ENCODE measurements at places on chromosomes 11 and 22.
A peak's percentile ranks its signal among the peaks of the same experiment; 100 is the strongest.

DNA sequence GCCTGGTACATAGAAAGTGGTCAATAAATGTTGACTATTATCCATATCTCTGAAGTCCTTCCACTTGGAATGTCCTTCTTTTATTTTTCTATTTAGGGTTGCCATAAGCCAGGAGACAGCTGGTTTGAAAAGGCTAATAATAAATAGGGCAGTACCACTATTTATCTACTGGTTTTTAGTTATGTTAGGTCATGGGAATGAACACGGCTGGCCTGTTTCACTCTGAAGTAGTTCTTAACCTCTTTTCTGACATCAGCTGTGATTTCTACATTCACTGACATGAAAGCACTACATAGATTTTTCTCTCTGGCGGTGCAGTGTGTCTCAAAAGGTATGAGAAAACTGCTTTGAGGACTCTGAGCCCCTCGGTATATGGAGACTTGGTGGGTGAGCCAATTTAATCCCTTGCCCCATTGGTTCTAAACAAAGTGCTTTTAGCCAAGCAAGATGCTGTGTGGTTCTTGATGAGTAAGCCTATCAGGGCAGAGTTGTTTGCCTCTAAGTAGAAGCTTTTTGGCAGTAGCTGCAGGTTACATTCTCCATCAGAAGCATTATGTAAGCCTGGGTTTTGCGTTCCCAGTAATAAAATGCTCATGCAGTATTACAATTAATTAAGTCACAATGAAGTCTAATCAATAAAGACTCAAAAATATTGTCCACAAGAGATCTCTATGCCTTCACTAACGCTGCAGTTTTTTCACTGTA, 48.7 kb upstream of the APOA1 start:
- no peak overlapping the region for H3K4me3 ChIP-seq
- peak; percentile 85 for DNase-seq
- H3K27me3 ChIP-seq: no peaks in the 10 kb centered on the region
- H3K4me1 ChIP-seq: peaks cover 15% of the 10 kb centered on the region

- peak overlapping the region; percentile 59 for H3K4me3 ChIP-seq
- no peak overlapping the region for H3K27ac ChIP-seq
- DNase-seq: no peak
- H3K4me1 ChIP-seq: peaks cover 16% of the 10 kb centered on the region
- no peaks in the 10 kb centered on the region for H3K27me3 ChIP-seq
- H3K36me3 ChIP-seq: peaks cover 7% of the 10 kb centered on the region
These were observed 1.3 kb upstream of the ZFTA start for GRCh38 chr11:63769714-63770455.

GRCh38 chr22:19965771-19966709, 24.4 kb upstream of the TXNRD2 start:
- H3K27ac ChIP-seq: no peak overlapping the region
- H3K36me3 ChIP-seq: peaks cover 70% of the 10 kb centered on the region

DNA sequence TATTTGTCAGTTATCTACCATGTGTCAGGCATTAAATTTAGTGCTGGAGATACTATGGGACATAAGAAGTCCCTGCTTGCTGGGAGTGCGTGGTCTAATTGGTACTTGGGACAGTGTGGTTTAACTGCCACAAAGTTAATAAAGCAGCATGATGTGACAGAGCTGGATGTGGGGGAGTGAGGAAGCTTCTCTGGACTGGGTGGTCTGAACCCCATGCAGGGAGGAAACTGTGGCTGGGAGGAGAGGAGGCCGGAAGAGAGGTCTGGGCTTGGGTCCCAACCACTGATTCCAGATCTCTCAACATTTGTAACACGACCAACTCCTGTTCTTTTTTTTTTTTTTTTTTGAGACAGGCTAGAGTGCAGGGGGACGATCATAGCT, 37.1 kb downstream of the ST3GAL4 start:
- H3K27me3 ChIP-seq: no peaks in the 10 kb centered on the region
- DNase-seq: no peak
- H3K4me1 ChIP-seq: peaks cover 5% of the 10 kb centered on the region
- H3K36me3 ChIP-seq: no peaks in the 10 kb centered on the region
- H3K4me3 ChIP-seq: no peak overlapping the region

- H3K27me3 ChIP-seq: peaks cover 69% of the 10 kb centered on the region
These were observed 3.3 kb downstream of the SYT7 start for GRCh38 chr11:61577383-61578118.

DNA sequence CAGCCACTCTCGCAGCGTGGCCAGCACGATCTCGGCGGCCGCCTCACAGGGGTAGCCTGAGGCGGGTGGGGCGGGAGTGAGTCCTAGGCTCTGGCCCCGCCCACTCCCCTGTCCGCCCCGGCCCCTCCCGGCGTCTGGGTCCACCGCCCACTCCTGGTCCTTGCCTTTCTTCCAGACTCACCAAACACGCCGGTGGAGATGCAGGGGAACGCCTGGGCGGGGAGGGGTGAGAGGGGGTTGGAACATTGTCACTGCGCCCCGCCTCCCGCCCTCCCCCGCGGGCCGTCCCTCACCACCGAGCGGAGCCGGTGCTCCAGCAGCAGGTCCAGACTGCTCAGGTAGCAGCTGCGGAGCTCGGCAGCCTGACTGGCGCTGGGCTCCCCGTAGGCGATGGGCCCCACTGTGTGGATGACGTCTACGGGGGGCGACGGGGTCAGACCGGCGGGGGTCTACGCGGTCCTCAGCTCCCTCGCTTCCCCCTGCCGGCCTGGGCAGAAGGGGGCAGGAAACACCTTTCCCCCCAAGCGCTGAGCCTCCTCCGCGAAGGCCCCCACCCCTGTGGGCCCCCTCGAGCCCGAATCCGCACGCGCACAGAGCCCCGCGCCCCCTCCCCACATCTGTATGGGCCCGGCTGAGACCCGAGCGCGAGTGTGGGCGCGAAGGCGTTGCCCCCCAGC, 13.2 kb downstream of the OTUB1 start:
- H3K4me3 ChIP-seq: no peak overlapping the region
- H3K27ac ChIP-seq: no peak overlapping the region
- peaks cover 35% of the 10 kb centered on the region for H3K36me3 ChIP-seq
- no peak for DNase-seq

GRCh38 chr11:30049214-30049613, 32.4 kb upstream of the KCNA4 start:
- no peaks in the 10 kb centered on the region for H3K36me3 ChIP-seq
- no peak overlapping the region for H3K27ac ChIP-seq
- H3K27me3 ChIP-seq: no peaks in the 10 kb centered on the region
- no peaks in the 10 kb centered on the region for H3K4me1 ChIP-seq
- no peak overlapping the region for H3K4me3 ChIP-seq

DNA sequence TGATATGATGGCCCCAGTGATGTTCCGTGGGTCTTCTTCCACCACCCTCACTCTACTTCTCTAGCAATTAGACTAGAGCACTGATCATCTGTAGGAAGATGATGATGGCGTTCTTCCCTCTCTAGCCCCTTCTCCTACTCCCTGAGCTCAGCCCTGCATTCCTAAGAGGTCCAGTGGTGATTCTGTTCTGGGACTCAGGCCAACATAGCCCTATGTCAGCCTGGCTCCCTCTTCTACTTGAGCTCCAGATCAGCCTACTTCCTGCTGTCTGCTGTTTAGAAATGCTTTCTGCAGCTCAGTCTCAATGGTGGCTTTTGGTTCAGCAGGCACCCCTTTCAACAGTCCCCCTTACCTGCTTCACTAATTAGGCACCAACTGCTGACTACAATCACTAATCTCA, 86.1 kb upstream of the ZBED5 start:
- H3K36me3 ChIP-seq: no peaks in the 10 kb centered on the region
- DNase-seq: no peak
- H3K4me3 ChIP-seq: no peak overlapping the region
- H3K27ac ChIP-seq: no peak overlapping the region

- H3K27ac ChIP-seq: no peak overlapping the region
- no peaks in the 10 kb centered on the region for H3K36me3 ChIP-seq
- peaks cover 55% of the 10 kb centered on the region for H3K27me3 ChIP-seq
- no peak overlapping the region for H3K4me3 ChIP-seq
These were observed 2.3 kb downstream of the MRGPRE start for GRCh38 chr11:3229673-3230630.

- no peaks in the 10 kb centered on the region for H3K36me3 ChIP-seq
- H3K4me3 ChIP-seq: no peak overlapping the region
- H3K4me1 ChIP-seq: no peaks in the 10 kb centered on the region
- H3K27ac ChIP-seq: no peak overlapping the region
- no peak for DNase-seq
These were observed 879.0 kb downstream of the BRD1 start for GRCh38 chr22:48948575-48949170.

DNA sequence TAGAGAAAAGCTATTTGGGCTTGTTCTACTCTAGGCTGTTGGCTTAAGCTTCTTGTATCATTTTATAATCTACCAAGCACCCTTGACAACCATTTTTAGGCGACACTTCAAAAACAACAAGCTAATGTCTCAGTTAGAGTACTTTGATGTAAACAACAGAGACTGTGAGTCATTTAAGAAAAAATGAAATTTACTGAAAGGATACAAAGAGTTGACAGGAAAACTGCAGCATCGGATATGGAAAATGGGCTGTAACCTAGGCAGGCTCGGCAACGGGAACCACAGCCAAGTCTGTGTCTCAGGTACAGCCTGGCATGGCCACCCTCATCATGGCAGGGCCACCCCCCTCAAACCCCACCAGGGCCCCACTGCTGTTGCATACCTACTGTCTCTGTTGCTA, 4.4 kb upstream of the RNF169 start:
- no peaks in the 10 kb centered on the region for H3K36me3 ChIP-seq
- no peak overlapping the region for H3K27ac ChIP-seq
- H3K4me1 ChIP-seq: peaks cover 13% of the 10 kb centered on the region
- DNase-seq: peak; percentile 37
- H3K4me3 ChIP-seq: no peak overlapping the region

DNA sequence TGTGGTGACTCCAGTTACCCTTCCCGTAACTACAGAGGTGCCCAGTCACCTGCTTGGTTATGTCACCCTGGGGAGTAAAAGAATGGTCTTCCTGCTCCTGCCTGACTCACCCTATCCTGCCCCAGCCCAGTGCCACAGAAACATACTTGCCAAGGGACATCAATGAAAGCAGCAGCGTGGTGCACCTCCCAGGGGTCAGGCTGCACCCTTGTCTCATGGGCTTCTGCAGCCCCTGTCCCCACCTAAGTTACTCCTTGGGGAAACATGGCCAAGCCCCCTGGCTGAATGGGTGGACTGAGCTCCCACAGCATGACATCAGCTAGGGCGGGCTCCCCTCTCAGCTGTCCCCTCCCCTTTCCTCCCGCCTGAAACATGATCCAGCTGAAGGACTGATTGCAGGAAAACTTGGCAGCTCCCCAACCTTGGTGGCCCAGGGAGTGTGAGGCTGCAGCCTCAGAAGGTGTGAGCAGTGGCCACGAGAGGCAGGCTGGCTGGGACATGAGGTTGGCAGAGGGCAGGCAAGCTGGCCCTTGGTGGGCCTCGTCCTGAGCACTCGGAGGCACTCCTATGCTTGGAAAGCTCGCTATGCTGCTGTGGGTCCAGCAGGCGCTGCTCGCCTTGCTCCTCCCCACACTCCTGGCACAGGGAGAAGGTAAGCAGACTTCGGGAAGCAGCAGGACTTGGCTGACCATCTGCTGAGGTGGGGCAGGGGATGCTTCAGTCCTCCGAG, at the start of gene HTR3A:
Gene HTR3A, plus strand, starts transcription at position 368 of the 730 bp plus-strand sequence. Its CDS starts 218 bp downstream, at position 586.
- H3K27ac ChIP-seq: no peak within 1 kb of the TSS
- H3K27me3 ChIP-seq: peaks cover 2% of the 10 kb centered on the region
- H3K4me1 ChIP-seq: no peaks in the 10 kb centered on the region
- H3K4me3 ChIP-seq: no peak within 1 kb of the TSS
- no peak for DNase-seq

DNA sequence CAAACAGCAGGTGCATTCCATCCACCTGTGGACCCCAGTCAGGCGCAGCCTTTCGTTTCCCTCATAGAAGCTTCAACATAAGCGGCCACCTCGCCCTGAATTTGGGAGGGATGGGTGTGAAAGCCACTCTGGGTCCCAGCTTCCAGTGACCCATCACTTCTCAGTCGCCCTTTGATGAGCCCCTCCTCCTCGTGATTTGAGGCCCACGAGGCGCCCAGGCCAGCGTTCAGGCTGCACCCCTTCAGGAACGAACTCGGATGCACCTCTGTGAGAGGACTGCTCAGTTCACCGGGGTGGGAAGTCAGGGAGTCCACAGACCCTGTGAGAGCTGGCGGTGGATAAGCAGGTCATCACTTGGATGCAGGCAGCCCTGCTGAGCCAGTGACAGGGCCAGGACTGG, 1118.2 kb downstream of the BRD1 start:
- H3K4me1 ChIP-seq: no peaks in the 10 kb centered on the region
- no peak for DNase-seq
- no peak overlapping the region for H3K4me3 ChIP-seq
- no peaks in the 10 kb centered on the region for H3K27me3 ChIP-seq

- peaks cover 37% of the 10 kb centered on the region for H3K4me1 ChIP-seq
- H3K4me3 ChIP-seq: no peak overlapping the region
- no peaks in the 10 kb centered on the region for H3K27me3 ChIP-seq
- H3K27ac ChIP-seq: no peak overlapping the region
These were observed 3.3 kb upstream of the EPS8L2 start for GRCh38 chr11:702462-703461.

DNA sequence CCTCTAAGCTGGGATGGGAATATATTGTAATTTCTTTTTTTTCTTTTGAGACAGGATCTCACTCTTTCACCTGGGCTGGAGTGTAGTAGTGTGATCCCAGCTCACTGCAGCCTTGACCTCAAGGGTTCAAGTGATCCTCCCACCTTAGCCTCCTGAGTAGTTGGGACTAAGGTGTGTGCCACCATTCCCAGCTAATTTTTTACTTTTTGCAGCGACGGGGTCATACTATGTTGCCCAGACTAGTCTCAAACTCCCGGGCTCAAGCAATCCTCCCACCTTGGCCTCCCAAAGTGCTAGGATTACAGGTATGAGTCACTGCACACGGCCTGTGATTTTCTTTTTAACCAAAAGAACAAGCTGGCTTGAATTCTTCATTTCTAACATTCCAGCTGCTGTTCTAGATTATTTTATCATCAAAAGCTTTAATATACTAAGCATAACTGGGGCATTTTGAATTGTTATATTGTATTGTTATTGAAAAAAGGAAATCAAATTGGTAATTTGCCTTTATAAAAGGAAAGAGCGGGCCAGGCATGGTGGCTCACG, 26.8 kb upstream of the PPP2R1B start:
- peaks cover 7% of the 10 kb centered on the region for H3K4me1 ChIP-seq
- no peak overlapping the region for H3K4me3 ChIP-seq
- DNase-seq: no peak
- H3K27ac ChIP-seq: no peak overlapping the region
- H3K36me3 ChIP-seq: peaks cover 5% of the 10 kb centered on the region
